ENCODE measurements at places on chromosomes 12 and 14. TPM values are rescaled to one million over a fixed set of nuclear protein-coding genes. Genes with fewer than 3 reads are reported as not detected.

GRCh38 chr12:91667694-91668093, 478.0 kb downstream of the BTG1 start:
- no peak for DNase-seq

GRCh38 chr14:89736881-89737280, 217.6 kb downstream of the EFCAB11 start:
- DNase-seq: no peak

DNA sequence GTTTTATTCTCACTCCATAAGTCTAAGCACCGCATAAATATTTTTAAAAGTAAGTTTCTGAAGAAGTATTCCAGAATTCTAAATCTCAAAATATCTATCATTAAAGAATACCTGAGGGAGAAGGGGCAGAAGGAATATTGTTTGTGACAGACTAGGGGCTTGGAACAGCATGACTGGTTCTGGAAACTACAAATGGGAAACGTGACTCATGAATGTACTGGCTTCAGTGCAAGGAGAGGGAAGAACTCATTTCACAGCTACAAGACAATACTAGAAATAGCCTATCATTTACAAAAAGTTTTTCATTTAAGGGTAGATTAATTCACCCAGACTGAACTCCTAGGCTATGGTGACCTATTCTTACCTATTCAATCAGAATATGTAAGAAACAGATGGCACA, 121.3 kb downstream of the SLC25A21 start:
- no peak for DNase-seq

- DNase-seq: no peak
Measured at GRCh38 chr12:28486521-28486920, 296.3 kb downstream of the CCDC91 start.

GRCh38 chr14:80211153-80212022, at the start of gene DIO2:
TSS of gene DIO2 (minus strand) at chr14:80211504. CDS start at chr14:80211472, 32 bp downstream.
- DNase-seq: no peak

- DNase-seq: no peak
Measured at GRCh38 chr12:117036046-117036445, 63.2 kb downstream of the TESC start.

OR4K1 gene
- not detected for polyA plus RNA-seq

- DNase-seq: no peak
Measured at GRCh38 chr14:69093631-69094421, 59.1 kb downstream of the DCAF5 start.

C12orf50 gene
- polyA plus RNA-seq: 0.10 TPM

GRCh38 chr12:104724992-104725585, 233.0 kb downstream of the SLC41A2 start:
- DNase-seq: no peak

GRCh38 chr14:37060496-37061260, 111.7 kb downstream of the SLC25A21 start:
- no peak for DNase-seq

KRT77 gene
- polyA plus RNA-seq: not detected

DNA sequence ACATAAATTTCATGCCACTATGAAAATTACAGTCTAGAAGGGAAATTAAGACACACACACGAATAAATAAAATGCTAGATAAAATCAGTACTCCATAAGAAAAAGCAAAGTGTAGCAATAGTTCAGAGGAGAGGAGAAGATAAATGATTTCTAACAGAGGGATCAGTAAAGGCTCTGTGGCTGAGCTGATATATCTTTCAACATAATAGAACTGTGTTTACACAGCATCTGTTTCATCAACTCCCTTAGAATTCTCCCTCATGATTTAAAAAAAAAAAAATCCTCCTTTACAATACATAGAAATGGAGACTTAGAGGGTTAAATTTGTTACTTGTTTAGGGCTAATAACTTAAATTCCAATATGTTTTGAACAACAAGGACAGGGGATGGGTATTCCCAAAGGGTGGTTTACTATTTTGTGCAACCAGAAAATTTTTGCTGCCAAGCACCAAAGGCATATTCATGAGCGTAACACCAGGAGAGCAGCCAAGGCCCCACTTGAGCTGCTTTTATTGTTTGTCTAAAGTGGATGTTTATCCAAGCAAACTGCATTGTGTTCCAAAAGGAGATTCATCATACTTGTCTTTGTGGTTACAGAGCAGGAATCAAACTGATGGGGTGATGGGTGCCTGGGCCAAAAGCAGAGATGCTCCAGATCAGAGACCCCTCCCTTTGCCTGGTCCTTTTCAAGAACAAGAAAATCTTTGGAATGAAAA, 162.7 kb downstream of the BMP4 start:
- DNase-seq: no peak

LMO3 gene
- not detected for polyA plus RNA-seq

DNA sequence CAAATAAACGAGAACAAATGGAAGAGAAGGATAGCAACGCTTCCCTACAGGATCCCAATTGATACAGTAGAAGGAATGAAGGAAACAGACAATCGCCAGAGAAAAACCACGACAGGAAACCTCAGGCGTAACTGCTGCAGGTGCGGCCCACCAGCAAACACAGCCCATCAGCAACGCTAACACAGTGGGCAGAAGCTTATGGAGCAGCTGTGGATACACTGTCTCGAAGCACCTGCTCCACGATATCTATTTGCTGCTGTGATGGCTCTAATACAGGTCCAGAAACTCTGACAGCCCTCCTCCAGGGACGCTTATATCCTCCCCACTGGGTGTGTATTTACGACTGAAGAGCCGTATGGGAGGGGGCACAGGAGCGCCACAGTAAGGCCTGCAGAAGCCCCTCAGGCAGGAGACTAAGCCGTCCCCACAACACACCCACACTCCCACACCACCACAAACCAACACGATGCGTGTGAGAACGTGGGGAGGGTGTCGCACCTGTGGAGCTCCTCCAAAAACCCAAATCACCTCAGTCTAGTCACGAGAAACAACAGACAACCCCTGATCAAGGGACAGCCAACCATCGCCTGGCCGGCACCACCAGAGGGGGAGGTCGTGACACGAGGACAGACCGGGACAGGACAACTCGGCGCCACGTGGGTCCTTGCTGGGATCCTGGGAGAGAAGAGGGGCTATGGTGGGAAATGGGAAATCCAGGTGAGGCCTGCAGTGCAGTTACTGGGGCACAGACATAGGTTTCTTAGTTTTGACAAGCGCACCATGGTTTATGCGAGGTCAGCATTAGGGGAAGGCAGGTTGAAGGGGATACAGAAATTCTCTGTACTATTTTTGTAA, 24.0 kb downstream of the POLE start:
- no peak for DNase-seq

DNA sequence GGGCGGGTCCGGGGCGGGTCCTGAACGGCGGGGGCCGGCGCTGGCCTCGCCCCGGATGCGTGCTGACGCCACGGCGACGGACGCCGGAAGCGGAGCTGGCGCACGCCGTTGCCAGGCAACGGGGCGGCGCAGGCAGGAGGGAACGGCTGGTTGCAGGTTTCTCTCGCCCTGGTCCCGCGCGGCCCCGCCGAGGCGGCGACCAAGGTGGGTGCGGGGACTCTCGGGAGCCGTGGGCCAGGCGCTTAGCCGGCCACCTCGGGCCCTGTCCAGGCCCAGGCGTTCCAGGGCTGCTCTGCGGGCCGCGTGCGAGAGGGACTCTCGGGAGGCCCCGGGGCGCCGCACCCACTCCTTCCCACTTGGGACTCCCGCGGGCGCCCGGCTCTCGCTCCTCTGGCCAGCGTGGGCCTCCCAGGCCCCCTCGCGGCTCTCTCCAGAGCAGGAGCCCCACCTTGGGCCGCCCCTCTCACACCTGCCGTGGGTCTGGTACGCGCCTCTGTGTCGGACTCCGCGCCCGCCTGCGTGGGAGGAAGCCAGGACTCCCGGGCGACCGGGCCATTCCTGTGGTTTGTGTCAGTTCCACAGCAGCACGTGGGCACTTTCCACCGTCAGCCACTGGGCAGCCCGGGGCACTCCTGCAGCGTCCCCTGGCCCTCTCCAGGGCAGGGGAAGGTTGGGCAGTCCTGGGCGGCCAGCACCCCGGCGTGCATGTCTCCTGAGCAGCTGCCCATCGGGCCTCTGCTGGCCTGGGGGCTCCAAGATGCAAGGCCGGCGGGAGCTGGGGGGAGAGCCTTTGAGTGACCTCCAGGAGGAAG, at the start of gene CLBA1:
CLBA1 (plus strand) TSS at position 114 of the 812 bp plus-strand sequence; CDS start at position 758, 644 bp downstream.
- DNase-seq: peak; percentile 99

- no peak for DNase-seq
Measured at GRCh38 chr14:54512393-54512792, 2.7 kb downstream of the CGRRF1 start.

DNA sequence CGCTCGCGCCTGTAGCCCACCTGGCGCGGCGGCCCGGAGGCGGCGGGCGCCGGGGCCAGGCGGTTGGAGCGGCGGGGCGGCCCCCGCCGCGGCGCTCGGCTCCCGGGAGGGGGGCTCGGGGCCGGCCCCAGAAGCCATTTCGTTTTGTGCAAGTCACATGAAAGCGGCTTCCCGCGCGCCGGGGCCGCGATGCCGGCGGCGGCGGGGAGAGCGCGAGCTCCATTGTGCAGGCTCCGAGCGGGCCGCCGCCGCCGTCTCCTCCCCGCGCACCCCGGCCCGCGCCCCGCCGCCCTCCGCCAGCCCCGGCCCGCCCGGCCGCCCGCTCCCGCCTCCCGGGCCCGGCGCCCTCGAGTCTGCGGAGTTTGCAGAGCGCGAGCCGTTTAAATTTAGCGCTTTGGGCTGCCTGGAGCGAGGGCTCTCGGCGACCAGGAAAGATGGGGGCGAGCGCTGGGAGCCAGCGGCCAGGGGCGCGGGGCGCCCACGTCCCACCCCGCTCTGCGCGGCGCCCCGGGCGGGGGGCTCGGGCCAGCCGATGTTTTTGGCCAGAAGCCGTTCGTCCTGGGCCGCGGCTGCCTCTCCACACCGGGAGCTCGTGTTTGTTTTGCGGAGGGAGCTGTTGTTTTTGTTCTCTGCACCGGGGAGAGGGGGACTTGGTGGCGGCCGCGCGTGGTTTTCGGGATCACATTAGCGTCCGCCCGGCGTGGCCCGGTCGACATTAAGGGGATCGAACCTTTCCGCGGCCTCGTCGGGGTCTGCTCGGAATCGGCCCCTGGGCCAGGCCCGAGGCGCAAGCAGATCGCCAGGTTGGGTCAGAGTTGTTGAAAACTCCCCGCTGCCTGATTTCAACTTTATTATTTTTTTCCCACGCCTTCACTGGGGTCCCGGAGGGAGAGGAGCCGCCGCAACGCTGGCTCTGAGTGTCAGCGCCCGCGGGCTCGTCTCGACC, 982 bp downstream of the BCL7A start:
- DNase-seq: peak; percentile 82

ERP27 gene
- 0.64 TPM for polyA plus RNA-seq

- no peak for DNase-seq
Measured at GRCh38 chr14:21840765-21841164, 167.1 kb upstream of the OR4E1 start.

DPY19L2 gene
- polyA plus RNA-seq: 4.8 TPM

GRCh38 chr14:33040372-33041140, 101.9 kb downstream of the NPAS3 start:
- DNase-seq: no peak

- DNase-seq: no peak
Measured at GRCh38 chr14:77043177-77043983, 14.9 kb upstream of the IRF2BPL start.

DNA sequence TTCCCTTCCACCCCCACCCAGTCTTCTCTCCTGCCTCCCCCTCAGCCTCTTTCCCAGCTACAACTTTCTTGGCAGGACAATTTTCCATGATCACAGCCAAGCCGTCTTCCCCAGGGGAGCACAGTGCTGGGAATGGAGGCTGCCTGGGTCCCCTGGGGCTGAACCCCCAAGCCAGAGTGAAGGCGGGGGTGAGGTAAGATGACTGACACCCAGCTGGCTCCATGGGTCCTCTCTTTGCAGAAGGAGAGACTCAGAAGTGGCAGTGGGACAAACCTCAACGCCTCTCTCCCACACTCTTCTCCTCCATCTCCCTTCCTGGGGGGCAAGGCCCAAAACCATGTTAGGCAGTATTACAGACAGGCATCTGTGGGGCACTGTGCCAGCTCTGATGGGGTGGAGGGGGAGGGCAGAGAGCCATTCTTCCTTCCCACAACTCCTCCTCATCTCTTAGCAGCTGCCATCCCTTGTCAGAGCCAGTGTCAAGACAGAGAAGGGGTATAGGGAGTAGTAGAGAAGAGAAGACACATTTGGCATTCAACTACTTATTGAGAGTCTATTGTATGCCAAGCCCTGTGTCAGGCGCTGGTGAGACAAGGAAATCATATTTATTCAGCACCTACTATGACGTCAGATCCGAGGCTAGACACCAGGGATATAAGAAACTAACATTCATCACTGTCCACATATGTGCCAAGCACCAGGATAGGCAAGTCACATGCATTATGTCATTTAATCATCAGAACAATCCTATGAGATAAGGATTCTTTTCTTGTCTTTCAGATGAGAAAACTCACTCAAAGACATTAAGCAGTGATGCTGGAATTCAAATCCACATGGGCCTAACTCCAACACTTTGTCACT, 3.6 kb downstream of the ITGA7 start:
- DNase-seq: no peak

DNA sequence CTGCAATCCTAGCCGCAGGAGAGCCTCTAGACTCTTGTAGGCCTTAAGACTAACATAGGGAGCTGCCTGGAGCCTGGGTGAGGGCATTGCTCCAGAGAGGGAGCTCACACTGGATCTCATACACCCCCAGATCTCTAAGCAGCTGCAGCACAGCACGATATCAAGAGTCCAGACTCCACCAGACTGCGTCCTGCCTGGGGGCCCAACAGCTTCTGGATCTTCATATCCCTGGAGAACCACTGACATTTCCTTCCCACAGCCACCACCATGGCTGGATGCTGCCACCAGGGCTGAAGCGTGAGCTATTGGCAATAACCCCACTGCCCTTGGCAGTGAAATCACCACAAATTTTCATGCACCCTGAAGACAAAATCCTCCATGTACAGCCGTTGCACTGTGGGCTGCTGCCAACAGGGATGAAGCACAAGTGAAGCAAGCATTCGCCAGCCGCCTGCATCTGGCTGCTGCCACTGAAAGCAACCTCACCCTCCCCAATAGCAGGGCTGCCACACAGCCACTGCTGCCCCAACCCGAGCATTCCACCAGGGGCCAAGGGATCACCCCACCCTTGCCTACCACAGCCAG, 28.2 kb downstream of the CACNA2D4 start:
- peak; percentile 1 for DNase-seq

CD163 gene
- polyA plus RNA-seq: 0.03 TPM

GRCh38 chr12:116299665-116300328, 22.3 kb upstream of the MED13L start:
- no peak for DNase-seq

- no peak for DNase-seq
Measured at GRCh38 chr14:94728950-94729349, 41.0 kb downstream of the GSC start.

ADGRD1 gene
- polyA plus RNA-seq: not detected
